Renal pelvis (tissue), 12 donors: ENCODE measurements at places on chromosomes 5 and 9.

GRCh38 chr9:97038611-97039513, at the start of gene CTSV:
TSS of gene CTSV (minus strand) at chr9:97039142. CDS start at chr9:97038043, 1,099 bp downstream.
- peak; percentile 91 for DNase-seq

GRCh38 chr5:122319897-122320296, 7.9 kb downstream of the SNCAIP start:
- DNase-seq: no peak

- no peak for DNase-seq
Measured at GRCh38 chr5:23385036-23385435, 122.4 kb upstream of the PRDM9 start.

GRCh38 chr9:71384343-71384742, 262.9 kb upstream of the TRPM3 start:
- no peak for DNase-seq

DNA sequence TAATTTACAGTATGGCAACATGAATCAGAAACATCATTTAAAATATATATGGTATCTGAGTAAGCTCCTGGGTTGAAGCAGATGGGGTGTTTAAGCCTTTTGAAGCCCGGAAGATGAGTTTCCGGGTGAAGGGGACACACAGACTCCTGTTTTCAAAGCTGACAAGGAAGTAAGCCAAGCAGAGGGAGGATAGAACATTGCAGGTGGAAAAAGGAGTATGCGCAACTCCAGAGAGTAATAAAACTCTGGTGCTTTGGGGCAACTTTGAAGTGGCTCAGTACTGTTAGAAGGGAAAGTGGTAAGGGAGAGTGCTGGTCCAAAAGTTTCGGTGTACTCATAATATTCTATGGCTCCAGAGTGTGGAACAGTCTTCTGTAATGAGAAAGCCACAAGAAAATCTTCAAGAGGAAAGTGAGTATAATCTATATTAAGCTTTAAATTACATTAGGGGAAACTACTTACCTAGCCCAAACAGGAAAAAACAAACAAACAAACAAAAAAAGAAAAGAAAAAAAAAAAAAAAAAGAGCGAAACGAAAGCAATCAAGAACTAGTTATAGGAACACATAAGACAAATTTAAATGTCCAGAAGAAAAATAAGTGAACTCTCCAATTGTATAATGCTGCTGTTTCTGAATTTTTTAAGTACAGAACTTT, 2.3 kb upstream of the ST8SIA4 start:
- DNase-seq: no peak
